ENCODE measurements at places on chromosomes 3 and 15. TPM values are rescaled to one million over a fixed set of nuclear protein-coding genes. Genes with fewer than 3 reads are reported as not detected.
A peak's percentile ranks its signal among the peaks of the same experiment; 100 is the strongest.

The LIPC gene
- 1.3 TPM for total RNA-seq

DNA sequence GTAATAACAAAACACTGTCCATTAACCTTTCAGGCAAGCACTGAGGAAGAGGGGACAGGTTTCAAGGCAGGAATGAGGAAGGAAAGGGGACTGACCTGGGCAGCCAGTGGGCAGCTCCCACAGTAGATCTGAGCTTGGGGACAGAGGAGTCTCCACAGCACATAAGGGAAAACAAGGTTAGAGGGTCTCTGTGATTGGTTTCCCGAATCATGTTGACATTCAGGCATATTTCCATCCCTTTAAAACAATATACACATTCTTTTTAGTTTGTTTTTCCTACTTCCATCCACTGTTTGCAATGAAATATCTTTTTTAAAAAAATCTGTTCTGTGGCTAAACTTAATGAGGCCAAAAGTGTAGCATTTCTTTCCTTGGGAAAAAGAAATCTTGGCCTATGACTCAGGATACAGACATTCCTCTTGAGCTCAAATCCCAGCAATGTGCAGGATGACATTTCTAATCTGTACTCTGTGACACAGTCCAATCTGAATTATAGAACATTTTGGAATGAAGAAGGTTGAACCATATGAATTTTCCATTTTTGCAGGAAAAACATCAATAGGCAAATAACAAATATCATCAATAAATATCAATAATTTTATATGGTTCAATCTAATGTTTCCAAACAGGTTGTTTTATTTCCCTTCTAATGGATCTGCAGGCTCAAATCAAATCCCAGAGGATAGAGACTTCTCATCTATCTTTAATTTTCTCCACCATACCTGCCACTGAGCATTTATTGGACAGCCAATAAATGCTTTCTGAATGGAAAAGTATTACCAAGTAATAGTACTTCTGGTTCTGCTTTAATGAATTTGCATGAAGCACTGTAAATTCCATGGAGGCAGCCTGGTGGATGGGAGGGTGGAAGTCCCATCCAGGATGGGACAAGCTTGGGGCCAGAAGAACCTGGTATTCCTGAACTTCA, 54.1 kb downstream of the ITGB5 start:
- peak; percentile 88 for DNase-seq

DNA sequence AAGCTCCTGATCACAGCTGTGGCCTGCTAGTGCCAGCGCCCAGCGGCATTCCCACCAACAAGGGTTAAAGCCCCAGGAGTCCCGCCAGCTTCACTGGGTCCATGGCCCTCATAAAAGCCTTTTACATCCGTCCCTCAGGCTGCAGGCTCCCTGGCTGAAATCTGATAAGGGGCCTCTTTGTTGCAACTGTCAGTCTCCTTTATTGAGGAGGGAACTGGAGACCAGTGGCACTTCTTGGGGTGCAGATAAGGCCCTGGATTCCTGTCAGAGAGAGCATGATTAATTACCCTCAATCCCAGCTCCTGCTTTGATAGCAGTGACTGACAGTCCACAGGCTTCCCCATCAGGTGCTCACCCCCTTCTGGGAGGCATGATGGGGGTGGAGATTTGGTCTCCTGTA, 30.9 kb upstream of the CLK3 start:
- no peak for DNase-seq

DNA sequence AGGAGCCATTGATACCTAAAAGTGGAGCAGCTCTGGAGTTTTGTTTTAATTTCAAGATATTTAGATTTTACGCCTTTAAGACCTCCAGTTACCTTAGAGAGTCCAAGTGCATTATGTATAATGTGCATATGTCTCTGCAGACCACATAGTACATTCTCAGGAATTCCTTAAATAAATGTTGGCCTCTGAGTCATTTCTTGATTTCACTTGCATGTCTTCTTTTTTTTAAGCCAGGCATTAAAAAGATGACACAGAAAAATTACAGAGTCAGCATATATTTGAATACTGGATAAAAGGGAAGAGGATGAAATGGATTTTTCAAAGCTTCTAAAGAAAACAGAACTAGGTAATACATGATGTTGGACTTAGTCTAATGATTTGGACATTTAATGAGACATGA, 125.2 kb downstream of the TMCO5A start:
- peak; percentile 65 for DNase-seq

- no peak for DNase-seq
Observed at GRCh38 chr3:5568451-5568850, 380.9 kb downstream of the EDEM1 start.

The OR5K1 gene
- total RNA-seq: not detected

The GOLGA8K gene
- 0.13 TPM for total RNA-seq

DNA sequence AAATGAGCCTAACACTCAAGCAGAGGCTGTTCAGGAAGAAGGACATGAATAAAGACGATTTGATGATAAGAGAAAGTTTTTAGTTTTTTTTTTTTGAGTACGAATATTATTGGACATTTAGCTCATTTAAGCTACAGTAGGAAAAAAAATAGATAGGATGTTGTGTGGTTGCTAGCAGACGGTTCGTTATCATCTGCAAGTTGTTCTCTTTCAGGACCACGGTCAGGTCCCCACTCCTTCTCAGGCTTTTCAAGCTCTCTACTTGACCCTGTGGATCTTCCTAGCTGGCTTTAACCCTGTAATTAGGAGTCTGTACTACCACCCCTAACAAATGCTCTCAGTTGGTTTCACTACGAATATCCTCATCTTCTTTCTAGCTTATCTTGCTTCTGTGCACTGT, 1.1 kb downstream of the KCNH8 start:
- peak; percentile 1 for DNase-seq

The CLDN16 gene
- total RNA-seq: not detected

DNA sequence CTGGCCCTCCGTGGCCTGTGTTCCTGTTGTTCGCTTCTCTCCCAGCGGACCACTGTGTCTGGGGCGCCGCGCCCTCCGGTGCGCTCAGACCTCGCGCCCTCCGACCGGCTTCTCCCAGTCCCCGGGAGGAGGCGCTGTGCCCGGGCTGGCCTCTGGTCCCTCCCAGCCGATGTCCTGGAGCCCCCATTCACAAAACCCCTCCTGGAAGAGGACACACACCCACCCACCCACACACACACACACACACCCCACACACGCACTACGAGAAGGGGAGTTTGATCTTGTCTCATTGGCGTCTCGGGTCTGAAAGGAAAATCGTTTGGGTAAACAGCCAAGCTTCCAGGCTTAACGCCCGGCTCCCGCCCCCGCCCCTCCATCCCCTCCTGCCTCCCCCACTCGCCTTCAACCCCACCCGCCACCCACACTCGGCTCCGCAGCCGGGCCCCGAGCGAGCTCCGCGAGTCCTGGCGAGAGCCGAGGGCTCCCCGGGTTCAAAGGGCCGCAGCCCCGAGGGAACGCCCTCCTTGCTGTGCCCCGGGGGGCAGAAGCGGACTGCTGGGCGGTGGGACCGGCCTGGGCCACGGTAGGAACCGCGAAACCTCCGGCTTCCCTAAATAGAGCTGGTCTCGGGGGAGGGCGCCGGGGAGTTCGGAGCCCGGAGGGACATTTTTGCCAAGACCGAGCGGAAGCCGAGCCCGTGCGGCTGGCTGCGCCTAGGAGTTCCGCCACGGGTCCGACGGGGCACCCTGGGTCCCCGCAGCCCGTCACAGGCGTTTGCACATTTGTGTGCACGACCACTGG, 23.6 kb downstream of the NR2F2 start:
- peak; percentile 25 for DNase-seq

- DNase-seq: no peak
Observed at GRCh38 chr15:71273731-71274447, 158.6 kb downstream of the THSD4 start.

The CISH gene
- total RNA-seq: 1.6 TPM

DNA sequence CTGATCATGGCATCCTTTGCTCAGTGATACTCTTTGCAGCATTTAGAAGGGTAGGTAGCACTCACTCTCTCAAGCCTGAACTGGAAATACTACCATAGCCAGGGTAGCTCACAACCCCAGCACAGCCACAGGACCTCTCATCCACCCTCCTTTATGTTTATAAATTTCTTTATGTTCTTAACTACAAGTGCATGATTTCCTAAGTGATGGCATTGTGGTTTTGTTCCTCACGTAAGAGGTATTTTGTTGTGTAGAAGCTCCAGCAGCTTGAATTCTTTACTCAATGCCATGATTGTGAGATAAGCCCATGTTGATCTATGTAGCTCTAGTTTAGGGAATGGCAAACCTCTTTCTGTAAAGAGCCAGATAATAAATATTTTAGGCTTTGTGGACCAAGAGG, 7.9 kb upstream of the RTP3 start:
- peak; percentile 22 for DNase-seq

DNA sequence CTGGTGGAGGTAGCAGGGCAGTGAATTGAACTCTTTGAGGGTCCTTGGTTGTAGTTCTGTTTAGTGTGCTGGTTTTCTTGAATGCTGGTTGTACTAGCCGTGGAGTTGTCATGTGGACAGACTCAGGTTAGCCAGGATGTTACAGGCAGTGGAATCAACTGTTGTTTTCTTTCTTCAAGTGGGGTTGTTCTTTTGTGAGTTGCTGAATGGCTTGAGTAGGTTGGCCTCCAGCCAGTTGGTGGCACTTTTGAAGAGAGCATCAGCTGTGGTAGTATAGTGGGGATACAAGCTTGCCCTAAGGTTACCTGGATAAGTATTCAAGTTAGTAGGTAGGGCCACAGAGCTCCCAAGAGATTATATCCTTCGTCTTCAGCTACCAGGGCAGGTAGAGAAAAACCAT, 31.8 kb upstream of the RARB start:
- no peak for DNase-seq

- DNase-seq: no peak
Observed at GRCh38 chr3:134642445-134643149, 8.2 kb downstream of the KY start.

DNA sequence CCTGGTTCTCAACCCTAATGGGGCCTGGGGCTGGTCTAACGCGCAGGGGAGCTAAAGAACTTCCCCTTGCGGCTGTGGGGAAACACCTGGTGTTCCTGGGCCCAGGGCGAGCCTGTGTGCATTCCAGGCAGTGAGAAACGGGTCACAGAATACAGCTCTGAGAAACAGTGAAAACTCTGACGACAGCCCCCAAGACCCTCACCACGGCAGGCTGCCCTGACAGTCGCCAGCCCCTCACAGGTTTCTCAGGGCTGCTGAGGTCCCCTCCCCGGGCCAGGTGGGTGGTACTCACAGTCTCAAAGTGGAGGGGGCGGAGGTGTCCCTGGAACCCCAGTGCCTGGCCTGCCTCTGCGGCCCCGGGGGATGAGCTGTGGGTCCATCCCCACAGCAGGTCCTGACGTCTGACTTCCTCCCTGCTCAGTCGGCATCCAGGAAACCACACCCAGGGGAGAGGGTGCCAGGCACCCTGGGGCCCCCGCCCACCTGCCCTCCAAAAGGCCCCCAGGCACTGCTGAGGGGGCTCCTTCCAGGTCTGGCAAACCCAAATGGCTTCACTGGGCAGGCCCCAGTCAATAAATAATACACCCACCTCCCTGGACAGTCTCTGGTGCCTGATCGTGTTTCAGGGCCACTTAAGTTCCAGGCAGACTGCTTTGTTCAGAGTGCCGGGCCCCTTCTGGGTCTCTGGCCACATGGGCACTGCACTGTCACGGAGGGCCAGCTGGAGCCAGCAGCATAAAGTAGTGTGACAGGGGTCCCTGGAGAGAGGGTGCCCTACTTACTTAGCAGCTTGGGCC, 57.7 kb downstream of the IQSEC1 start:
- DNase-seq: no peak

DNA sequence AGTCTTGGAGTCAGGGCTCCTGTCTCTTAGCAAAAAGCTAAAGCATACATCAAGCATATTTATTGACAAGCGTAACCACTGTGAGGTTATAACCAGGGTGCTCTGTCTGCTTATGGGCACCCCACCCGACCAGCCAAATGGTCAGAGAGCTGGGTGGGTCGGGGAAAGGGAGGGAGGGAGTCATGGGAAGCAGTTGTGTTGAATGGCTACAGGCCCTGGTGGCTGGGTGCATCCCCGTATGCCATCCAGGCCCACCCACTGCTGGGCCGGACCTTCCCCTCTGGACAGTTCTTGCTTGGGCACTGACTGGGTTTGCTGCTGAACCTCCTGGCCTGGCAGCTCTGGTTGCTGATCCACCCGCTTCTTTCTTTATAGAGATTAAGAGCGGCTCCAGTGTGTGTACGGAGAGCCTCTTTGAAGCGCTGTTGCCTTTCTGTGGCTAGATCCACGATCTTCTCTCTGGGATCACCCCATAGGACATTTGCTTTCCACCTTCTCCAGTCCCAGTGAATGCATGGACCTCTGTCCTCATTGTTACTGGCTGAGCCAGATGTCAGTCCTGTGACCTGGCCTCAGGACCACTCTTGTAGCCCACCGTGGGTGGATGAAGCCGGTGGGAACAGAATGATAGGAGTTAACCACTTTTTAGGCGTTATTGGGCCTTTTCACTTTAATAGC, 59.6 kb downstream of the SMAD3 start:
- no peak for DNase-seq

- no peak for DNase-seq
Observed at GRCh38 chr15:66422347-66422746, 35.6 kb downstream of the MAP2K1 start.

- DNase-seq: peak; percentile 32
Observed at GRCh38 chr15:77577366-77577950, 55.3 kb downstream of the LINGO1 start.

The LYZL4 gene
- not detected for total RNA-seq

DNA sequence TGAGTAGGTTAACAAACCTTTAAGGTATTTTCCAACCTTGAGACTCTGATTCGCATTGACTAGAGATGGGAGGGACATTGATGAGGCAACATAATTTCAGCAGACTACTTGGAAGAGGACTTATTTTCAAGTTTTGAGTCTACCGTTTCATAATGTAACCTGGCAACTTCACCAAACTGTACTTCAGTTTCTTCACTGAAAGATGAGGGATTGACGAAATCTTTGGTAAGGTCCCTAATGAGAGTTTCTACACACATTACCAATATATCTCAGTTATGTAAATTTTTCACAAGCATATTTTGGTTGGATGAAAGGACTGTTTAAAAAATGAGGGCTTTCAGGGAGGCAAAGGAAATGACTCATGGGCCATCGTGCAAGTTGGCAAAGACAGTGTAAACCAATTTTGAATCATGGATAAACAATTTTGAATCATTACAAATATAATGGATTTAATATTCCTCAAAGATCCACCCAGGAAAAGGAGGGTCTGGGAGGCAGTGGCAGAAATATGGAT, 28.7 kb upstream of the SEMA6D start:
- peak; percentile 41 for DNase-seq

DNA sequence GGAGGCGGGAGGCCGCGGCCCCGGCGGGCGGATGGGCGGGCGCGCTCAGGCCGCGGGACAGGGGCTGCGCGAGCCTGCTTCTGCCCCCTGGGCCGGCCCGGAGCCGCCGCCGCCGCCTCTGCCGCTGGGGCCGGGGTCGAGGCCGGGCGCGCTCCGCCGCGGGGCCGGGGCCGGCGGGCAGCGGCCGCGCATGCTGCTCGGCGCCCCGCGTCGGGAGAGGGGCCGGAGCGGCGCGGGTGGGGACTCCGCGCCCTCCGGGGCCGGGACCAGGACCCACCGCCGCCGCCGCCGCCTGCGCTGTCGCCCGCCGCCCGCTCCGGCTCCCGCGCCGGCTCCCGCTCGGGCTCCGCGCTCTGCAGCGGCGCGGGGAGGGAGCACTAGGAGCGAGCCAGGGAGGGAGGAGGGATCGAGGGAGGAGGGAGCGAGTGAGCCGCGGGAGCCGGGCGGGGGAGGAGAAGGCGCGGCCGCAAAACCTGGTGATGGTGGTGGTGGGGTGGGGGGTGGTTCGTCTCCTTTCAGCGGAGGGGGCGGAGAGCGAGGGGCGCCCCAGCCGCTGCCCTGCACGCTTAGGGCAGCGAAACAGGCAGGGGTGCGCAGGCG, at the start of gene LINGO1:
TSS of gene LINGO1 (minus strand) at position 379 of the 600 bp plus-strand sequence. CDS start 597 bp downstream, outside the sequence.
- no peak for DNase-seq

Data from LHCN-M2 (cell line).